Activated CD4-positive, alpha-beta T cell treated with anti-CD3 and anti-CD28 coated beads for 48 hours (primary cell): ENCODE measurements at places on chromosomes 2 and 18.

DNA sequence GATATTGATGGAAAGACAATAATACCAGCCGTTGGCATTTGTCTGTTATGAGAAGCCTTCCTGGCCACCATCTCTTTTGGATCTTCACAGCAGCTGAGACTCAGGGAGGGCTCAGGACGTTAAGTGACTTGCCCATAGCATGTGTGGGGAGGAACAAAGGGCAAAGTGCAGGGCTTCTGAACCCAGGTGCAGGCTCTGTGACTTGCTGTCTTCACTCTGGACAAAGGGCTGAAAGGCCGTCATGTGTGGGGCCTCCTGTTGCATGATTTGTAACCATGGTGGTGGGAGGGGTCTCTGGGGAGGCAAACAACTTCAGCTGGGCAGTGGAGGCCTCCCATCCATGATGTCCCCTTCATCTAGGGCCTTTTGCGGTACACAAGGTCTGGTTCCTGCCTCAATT lies 65.5 kb upstream of the SIX2 start:
- DNase-seq: no peak

GRCh38 chr18:34207344-34207851 lies 17.3 kb downstream of the NOL4 start:
- DNase-seq: no peak

GRCh38 chr2:1635823-1636222 lies 108.5 kb downstream of the PXDN start:
- DNase-seq: no peak

DNA sequence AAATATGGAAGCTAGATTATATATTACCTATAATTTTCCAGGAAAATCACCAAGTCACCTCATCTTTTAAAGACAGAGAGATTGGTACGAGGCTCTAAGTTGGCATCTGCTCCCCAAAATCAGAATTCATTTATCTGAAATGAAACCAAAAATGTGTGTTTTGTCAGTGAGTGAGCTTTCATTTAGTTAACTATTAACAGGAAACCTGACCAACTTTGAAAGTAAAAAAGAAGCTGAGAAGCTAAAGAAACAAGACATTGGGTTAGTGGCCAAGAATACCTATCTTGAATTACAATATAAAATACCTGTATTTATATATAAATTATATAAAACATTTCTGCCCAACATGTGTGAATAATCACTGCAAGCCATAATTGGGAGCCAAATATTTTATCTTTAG lies 1.9 kb downstream of the MPPE1 start:
- no peak for DNase-seq

DNA sequence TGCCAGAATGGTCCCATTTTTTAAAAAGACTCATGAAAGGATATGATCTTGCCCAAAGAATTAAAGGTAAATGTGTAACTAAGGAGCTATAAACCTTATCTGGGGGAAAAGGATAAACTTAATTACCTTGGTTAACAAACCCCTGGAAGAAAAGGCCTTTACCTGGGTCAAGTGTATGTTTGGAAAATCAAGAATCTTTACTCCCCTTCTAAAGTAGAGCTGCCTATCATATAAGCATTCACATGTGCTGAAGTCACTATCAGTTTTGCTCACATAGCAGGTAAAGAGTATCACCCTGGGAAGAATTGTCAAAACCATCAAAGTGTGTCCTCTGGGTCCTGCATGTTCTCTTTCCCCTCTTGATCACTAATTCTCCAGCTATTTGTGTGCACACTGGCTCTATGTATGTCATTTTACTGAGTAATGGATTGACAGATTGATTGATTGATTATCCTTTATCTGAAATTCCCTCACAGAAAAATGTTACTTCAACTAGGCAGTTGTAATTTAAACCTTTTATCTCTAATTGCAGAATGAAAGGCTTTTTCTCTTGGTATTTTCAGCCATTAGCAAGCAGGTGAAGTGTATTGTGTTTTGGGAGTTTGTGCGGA lies 199.4 kb downstream of the NOL4 start:
- DNase-seq: no peak

DNA sequence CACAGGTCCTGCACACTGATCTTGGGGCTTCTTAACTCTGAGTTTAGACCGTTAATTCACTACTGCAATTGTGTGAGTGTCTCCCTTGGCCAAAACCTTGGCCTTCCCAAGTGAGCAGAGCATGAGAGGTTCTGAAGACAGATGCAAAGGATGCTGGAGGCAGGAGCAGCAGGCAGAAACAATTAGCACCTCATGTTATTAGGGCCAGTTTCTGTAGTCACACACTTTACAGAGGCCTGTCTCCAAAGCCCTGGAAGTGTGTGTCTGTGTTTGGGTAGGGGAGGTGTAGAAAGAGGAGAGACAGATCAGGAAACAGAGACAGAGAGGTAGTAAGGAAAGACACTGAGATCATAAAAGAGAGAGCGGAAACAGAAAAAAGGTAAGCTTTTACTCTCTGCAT lies 533.8 kb downstream of the TMEM182 start:
- no peak for DNase-seq

GRCh38 chr2:2848621-2849333 lies 517.7 kb upstream of the MYT1L start:
- DNase-seq: no peak
